Activated CD8-positive, alpha-beta memory T cell treated with anti-CD3 and anti-CD28 coated beads, Interleukin-2, amount 10 ng/mL, durations not matched to agents 7 days and 5 days (primary cell): ENCODE measurements at places on chromosomes 2 and 18. TPM values are rescaled to one million over a fixed set of nuclear protein-coding genes. Genes with fewer than 3 reads are reported as not detected.

- no peak for DNase-seq
Observed at GRCh38 chr2:16613539-16614011, 52.1 kb downstream of the CYRIA start.

- DNase-seq: no peak
Observed at GRCh38 chr2:231347081-231347480, 48.4 kb upstream of the B3GNT7 start.

DNA sequence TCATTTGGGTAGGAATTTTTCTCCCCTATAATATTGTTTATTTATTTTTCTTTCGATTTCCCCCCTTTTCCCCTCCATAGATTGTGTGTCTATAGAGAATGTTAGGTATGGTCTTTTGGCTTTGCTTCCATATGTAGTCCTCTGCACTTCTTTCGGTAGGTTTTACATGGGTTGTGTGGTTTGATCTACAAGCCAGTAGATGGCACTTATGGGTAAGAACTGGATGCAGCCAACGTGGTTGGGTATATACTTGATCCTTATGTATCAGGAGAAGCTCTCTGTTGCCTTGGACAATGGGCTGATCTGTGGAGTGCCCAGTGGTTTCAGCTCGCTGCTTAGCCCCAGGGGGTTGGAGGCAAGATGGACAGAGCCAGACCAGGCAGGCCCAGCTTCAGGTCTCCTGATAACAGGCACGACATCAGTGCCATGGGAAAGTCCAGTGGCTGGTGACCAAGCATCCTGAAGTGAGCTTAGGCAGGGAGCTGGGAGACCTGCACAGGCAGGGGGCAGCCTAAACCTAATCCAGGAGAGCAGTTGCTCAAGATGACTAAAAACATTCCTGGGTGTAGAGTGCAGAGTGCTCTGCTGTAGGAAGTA is 488.3 kb downstream of the CCDC85A start:
- no peak for DNase-seq

- no peak for DNase-seq
Observed at GRCh38 chr2:224151161-224151560, 112.1 kb upstream of the SERPINE2 start.

DNA sequence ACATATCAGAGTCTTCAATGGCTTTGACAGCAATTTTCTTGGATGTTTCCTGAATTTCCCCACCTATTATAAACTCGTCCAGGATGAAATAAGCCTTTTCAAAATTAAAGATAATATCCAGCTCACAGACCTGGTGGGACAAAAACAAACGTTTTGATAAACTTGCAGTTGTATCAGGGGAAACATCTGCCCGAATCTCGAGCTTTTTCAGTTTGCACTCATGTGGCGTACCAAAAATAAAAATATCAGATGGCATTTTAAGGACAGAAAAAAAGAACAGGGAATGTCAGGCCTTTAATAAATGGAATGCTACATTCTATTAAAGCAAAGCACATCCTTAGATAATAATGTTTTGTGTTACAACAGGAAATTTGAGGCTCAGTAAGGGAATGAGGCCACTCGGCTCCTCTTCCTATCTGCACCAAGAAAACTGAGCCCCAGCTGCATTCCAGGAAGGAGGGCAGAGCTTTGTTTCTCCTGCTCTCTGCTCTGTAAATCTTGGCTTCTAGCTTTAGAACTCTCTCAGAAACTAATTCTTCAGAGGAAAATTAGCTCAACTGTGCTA is 72.1 kb downstream of the AP1S3 start:
- DNase-seq: no peak

DNA sequence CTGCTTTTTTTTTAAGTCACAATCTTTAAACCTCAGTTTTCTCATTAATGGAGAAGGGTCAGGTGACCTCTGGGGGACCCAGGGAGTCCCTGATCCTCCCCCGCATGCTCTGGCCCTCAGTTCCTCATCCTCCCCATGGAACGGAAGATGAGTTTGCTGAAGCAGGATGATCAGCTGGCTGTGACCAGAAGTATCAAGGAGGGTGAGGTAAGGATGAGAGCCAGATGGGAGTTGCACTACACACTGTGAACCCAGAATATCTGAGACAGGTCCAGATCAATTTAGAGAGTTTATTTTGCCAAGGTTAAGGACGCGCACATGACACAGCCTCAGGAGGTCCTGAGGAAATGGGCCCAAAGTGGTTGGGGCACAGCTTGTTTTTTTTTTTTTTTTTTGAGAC is 3.8 kb downstream of the CATIP start:
- DNase-seq: no peak

- DNase-seq: no peak
Observed at GRCh38 chr2:104701411-104701911, 152.5 kb upstream of the POU3F3 start.

GRCh38 chr18:13579874-13580273 is 146.5 kb downstream of the FAM210A start:
- DNase-seq: no peak

The OSR1 gene
- not detected for total RNA-seq

The REEP1 gene
- total RNA-seq: not detected

The GPR35 gene
- total RNA-seq: 35.4 TPM

The CNGA3 gene
- total RNA-seq: not detected

The TEX44 gene
- not detected for total RNA-seq

The PCARE gene
- not detected for total RNA-seq
